ENCODE measurements at places on chromosomes 12 and 14. TPM values are rescaled to one million over a fixed set of nuclear protein-coding genes. Genes with fewer than 3 reads are reported as not detected.

DNA sequence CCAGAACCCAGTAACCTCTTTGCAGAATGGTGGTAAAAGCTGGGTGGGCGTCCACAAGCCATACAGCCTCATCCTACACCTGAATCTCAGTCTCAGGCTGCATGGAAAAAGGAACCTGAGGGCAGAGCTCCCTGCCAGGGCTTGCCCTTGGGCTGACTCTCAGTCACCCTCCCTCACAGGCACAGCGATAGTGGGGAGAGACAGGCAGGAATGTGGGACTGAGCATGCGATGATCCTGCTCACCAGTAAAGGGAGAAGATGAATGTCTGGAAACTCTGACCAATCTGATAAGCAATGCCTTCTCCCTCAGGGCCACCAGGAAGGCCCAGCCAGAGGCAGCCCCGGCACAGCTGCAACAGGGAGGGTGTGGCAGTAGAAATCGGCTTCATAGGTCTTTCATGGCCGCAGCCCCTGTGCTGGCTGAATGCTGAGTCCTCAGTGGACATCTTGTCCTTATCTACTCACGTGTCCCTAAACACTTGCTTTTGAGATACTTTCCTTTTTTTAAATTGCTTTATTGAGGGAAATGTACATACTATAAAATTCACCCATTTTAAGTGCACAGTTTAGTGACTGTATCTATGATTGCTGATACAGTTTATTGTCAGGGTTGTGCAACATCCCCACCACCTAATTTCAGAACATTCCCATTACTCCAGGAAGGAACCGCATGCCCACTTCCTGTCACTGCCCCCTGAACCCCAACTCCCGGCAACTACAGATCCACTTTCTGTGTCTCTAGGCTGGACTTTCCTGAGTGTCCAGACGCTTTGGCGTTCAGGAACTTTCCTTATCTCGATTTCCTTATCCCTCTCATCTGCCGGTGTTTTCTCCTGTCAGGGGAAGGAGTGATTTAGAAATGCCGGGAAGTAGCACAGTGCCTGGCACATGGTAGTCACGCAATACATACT lies 258.1 kb downstream of the PCNX1 start:
- no peak overlapping the region for H3K4me3 ChIP-seq
- peak; percentile 6 for DNase-seq
- peaks cover 10% of the 10 kb centered on the region for H3K4me1 ChIP-seq
- no peaks in the 10 kb centered on the region for H3K27me3 ChIP-seq

HCAR1 gene
- not detected for total RNA-seq

DHRS1 gene
- 13.1 TPM for total RNA-seq

DNA sequence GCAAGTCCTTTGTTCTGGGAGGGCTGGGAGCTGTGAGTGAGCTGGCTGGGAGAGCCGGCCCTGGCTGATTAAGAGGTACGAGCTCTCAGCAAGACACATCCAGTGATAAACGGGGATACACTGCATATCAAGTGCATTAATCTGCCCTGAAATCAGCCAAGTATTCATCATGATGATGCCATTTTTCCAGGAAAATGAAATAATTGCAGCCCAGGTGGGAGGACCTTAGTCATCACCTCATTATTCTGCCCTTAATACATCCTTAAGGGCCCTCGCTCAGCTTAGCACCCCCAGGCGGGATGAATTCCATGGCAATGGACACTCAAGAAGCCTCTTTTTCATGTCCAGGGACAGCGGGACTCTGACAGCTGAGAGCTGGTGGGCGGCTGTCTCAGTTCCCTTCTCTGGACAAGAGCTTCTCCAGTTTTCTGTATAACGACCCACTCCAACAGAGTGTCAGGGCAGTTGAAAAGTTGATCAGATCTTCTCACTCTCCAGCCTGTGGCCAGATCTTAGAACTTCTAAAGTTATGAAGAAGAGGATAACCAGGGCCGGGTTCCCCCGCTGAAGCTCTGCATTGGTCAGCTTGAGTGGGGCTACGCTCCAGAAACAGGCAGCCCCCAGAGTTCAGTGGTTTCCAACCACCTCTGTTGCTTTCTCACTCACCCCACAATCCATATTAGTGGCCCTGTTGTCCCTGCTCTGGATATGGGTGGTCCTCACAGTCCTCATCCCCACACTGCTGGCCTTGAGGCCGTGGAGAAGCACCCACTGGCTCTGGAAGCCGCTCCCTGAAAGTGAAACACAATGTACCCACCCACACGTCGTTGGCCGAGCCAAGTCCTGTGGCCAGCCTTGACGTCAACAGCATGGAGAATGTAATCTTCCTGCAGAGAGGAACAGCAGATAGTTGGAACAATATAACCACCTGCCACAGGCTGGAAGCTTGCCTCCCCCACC lies 306.2 kb upstream of the DIO3 start:
- DNase-seq, result no peak
- H3K4me1 ChIP-seq, result no peaks in the 10 kb centered on the region
- no peaks in the 10 kb centered on the region for H3K36me3 ChIP-seq
- H3K27me3 ChIP-seq, result peaks cover 35% of the 10 kb centered on the region

DNA sequence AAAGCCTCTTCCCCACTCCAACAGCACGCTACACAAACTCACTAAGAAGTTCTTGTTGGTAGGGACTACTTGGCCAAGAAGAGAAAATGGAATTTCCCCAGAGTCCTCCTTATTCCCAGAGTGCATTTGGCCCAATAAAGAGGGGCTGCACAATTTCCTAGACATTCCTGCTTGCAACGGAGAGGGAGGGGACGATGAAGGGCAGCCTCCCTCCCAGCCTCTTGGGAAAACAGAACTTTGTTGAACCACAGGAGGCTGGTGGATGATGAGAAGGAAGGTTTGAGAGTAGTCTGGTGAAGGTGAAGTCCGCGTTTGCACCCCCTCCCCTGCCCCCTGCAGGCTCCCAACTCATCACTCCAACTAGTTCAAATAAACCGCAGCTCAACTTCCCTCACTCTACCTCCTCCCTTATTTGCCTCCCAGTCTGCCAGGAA lies 19.1 kb upstream of the TBX3 start:
- H3K27me3 ChIP-seq, result peaks cover 9% of the 10 kb centered on the region
- H3K27ac ChIP-seq, result no peak overlapping the region
- no peak for DNase-seq
- no peaks in the 10 kb centered on the region for H3K36me3 ChIP-seq

- H3K27ac ChIP-seq, result no peak overlapping the region
- no peak for DNase-seq
- H3K4me1 ChIP-seq, result no peaks in the 10 kb centered on the region
- H3K4me3 ChIP-seq, result no peak overlapping the region
- no peaks in the 10 kb centered on the region for H3K27me3 ChIP-seq
- H3K36me3 ChIP-seq, result no peaks in the 10 kb centered on the region
Observed at GRCh38 chr12:44835641-44836379, 40.3 kb downstream of the NELL2 start.

- DNase-seq, result peak; percentile 84
- 0 out of 2 replicates have a peak, but pooled peaks cover 1% of the 10 kb centered on the region for H3K36me3 ChIP-seq
- peaks cover 27% of the 10 kb centered on the region for H3K4me1 ChIP-seq
- H3K27me3 ChIP-seq, result no peaks in the 10 kb centered on the region
Observed at GRCh38 chr12:11823043-11823442, 173.6 kb downstream of the ETV6 start.

FERMT2 gene
- total RNA-seq, result 217 TPM

DNA sequence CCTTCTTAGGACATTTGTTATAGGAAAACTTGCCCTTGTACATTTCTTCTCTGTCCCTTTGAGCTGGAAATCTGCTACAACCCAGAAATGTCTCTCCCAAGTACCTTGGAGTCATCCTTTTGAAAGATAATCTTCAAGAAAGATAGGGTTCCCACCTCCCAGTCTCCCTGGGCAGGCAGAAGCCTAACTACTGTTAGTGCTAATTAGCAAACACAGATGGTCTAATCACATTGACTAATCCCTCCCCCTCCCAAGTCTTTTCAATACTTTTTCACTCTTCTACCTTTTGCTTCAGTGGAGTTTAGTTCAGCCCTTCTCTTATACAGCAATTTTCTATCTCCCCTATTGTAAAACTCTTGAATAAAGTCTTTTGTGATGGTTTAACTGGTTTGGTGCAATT lies 129.8 kb upstream of the PPFIA2 start:
- H3K4me1 ChIP-seq, result no peaks in the 10 kb centered on the region
- DNase-seq, result no peak
- H3K27me3 ChIP-seq, result no peaks in the 10 kb centered on the region

DNA sequence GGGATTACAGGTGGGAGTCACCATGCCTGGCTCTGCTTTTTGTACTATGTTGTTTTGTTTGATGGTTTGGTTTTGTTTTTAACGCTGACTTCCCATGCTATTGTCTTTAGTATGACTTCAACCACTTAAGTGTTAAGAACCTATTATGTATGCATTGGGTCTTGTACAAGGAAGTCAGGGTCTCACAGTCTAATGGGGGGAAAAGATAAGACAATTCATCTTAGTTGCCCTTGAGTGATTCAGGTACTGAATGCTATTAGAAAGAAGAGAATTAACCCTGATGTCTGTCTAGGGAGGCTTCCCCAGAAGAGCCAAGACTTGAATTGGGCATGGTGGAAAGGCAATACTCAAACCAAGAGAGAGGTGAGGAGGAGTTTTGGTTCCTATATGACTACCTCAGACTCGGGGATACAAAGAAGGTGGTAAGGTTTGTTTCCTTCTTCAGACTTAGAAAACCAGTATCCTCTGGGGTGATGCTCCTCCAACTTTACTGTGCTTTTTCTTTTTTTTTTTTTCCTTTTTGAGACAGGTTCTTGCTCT lies 64.6 kb downstream of the SUSD6 start:
- no peak overlapping the region for H3K27ac ChIP-seq
- no peak for DNase-seq
- no peaks in the 10 kb centered on the region for H3K27me3 ChIP-seq

DNA sequence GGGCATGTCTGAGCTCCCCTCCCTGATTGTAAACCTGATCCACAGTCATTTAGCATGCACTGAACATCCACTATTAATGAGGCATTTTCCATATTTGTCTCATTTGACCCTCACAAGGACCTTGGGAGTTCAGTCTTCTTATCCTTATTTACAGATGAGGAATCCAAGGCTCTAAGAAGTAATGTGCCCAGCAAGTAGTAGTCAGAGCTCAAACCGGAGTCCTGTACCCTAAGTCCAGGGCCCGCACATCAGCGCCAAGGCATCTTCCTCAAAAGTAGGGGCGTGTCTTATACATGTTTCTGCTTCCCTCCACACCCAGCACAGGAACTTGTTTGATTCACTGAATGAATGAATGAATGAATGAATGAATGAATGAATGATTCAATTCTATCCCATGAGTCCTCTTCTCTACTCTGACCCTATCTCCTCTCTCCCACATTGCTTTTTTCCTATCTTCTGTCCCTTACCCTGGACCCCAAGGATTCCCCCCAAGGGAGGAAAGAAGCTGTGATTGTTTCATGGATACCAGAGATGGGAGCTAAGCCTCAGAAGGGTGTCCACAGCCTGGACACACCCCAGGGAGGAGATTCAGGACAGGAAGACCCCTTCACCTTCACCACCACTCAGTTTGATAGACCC lies 21.8 kb upstream of the KRT8 start:
- peaks cover 29% of the 10 kb centered on the region for H3K4me1 ChIP-seq
- H3K4me3 ChIP-seq, result no peak overlapping the region
- DNase-seq, result no peak
- no peaks in the 10 kb centered on the region for H3K27me3 ChIP-seq

- no peak for DNase-seq
- no peaks in the 10 kb centered on the region for H3K27me3 ChIP-seq
- no peaks in the 10 kb centered on the region for H3K4me1 ChIP-seq
Observed at GRCh38 chr12:71027856-71028255, 107.3 kb upstream of the PTPRR start.

DDX11 gene
- 10.8 TPM for total RNA-seq

IL31 gene
- total RNA-seq, result not detected

DNA sequence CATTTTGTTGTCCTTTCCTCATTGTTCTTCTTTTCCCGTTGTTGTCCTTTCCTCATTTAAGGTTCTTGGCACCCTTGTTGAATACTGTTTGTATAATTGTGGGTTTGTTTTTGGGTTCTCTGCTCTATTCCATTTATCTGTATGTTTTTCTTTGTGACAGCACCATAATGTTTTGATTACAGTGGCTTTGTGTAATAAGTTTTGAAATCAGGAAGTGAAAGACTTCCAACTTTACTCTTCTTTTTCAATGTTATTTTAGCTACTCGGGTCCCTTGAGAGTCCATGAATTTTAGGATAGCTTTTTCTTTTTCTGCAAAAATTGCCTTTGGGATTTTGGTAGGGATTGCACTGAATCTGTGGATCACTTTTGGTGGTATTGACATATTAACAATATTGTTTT lies 28.1 kb downstream of the ETNK1 start:
- H3K4me3 ChIP-seq, result no peak overlapping the region
- H3K36me3 ChIP-seq, result peaks cover 5% of the 10 kb centered on the region

GRCh38 chr12:93583627-93584392 lies 11.3 kb downstream of the SOCS2 start:
- peaks cover 7% of the 10 kb centered on the region for H3K4me1 ChIP-seq
- H3K27ac ChIP-seq, result no peak overlapping the region

KRR1 gene
- 40.0 TPM for total RNA-seq

GRCh38 chr12:54240971-54241588 lies 38.8 kb downstream of the CBX5 start:
- DNase-seq, result no peak
- no peaks in the 10 kb centered on the region for H3K4me1 ChIP-seq
- H3K4me3 ChIP-seq, result no peak overlapping the region

DNA sequence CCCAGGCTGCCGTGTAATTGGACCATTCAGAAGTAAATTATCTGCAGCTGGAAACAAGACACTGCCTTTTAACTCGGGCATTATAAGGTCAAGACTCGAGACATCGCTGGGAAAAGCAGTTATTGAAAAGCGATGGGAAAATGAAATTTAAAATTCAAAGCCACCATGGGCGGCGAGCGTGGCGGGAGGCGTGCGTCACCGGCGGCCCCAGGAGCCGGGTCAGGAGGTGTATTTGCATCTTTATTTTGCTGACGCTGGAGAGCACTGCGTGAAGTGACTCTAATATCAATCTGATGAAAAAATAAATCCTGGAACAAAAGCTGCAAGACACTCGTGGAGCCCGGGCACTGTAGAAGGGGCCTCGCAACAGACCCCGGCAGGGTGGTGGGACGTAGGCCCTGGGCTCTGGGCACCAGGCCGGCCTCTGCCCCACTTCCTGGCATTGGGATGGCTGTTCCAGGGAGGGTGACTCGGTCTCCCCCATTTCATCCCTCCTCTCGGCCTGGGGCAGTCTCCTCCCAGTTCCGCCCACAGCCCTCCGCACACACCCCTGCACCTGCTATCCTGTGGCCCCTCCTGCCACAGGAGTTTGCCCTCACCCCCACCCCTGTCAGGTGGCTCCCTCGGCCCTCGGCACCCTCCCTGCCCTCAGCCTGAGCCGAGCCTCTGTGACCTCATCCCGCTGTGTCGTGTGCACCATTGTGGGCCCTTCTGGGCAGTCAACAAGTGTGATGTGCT lies 196.2 kb downstream of the KIF26A start:
- no peak for DNase-seq
- H3K4me1 ChIP-seq, result no peaks in the 10 kb centered on the region
- no peak overlapping the region for H3K27ac ChIP-seq
- H3K4me3 ChIP-seq, result no peak overlapping the region

NANOG gene
- not detected for total RNA-seq

Data from IMR-90 (cell line).